ENCODE measurements at places on chromosomes 4 and X.

DNA sequence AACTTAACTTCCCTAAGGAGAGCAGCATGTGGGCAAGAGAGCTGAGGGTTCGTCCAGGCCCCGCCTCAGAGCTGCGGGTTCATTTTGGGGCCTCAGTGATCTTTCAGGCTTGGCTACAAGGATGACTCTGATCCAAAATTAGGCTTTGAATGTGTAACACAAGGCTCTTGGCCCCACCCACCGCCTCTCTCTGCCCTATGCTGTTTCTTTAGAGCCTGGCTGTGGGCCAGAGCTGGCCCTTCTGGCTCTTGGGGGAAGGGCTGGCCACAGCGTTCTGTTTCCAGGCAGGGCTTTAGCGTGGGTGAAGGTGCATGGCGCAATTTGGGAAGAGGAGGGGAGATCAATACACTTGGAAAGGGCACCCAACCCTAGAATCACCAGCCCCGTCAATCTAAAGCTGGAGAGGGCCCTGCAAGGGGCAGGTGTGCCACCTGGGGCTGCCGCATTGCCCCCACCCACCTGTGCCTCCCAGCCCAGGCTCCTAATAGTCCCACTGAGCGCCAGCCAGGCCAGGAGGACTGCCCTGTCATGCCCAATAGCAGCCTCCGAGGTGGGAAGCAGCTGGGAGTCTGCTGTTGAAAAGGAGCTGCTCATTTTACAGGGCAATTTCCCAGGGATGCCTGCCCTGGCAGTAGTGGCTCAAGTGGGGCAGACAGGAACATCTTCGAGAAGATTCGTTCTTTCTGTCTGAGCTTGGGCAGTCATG is 84.5 kb upstream of the MAML3 start:
- DNase-seq = peak; percentile 53

- DNase-seq = no peak
Measured at GRCh38 chrX:7077241-7078230, 70.0 kb upstream of the STS start.

GRCh38 chr4:82758701-82759685 is 39.6 kb downstream of the SCD5 start:
- DNase-seq = peak; percentile 56

DNA sequence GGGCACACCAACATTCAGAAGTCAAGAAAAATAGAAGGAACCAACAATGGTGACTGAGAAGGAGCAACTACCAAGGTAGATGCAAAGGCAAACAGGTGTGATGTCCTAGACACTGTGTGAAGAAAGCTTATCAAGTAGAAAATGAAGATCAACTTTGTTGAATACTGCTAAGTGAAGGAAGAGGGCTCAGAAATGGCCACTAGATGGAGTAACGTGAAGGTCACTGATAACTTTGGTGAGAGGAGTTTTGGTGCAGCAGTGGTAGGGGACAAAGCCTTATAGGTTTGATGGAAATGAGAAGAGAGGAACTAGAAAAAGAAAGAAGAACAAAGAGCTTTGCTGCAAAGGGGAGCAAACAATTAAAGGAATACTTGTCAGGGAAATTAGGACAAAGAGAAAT is 23.5 kb downstream of the OTC start:
- no peak for DNase-seq

- DNase-seq = no peak
Measured at GRCh38 chr4:46954643-46955042, 38.7 kb downstream of the GABRA4 start.

GRCh38 chr4:108263057-108263456 is 94.3 kb upstream of the LEF1 start:
- no peak for DNase-seq

GRCh38 chrX:123773258-123773988 is 40.6 kb upstream of the THOC2 start:
- DNase-seq = no peak

DNA sequence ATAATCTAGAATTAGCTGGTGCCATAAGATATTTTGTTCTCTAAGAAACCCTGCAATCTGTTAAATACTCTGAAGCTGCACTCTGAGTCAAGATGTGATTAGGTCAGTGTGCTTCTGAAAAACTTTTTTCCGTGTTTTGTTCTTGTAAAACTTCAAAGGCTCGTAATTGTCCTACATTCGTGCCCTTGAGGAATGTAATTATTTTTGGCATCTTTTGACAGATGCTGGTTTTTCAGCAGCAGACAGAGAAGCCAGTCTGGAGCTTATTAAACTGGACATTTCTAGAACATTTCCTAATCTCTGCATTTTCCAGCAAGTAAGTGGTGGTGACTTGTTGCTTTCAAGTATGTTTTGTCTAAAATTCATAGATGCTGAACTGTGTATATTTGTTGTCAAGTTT is 36.8 kb upstream of the TADA2B start:
- no peak for DNase-seq

- DNase-seq = no peak
Measured at GRCh38 chr4:183081116-183081469, 18.0 kb upstream of the WWC2 start.

DNA sequence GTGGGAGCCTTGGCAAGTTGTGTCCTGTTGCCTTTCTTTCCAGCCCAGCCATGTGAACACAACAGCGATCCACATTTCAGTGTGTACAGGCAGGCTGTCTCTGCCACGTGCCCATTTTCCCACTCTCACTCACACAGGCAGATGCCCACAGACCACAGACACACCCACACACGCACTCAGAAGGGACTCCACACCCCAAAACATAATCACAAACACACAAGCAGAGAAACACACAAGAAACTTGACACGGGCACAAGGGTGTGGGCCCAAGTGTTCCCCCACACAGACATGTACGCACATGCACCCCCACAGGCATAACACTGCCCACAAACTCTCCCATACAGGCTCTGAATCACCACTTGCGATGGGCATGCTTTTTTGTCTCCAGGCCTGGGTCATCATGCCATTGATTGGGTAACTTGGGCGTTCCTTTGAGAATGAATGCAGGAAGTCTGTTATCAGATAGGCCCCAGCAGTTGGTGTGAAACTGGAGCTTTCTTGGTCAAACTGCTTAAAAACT is 84.3 kb downstream of the NBDY start:
- no peak for DNase-seq

- no peak for DNase-seq
Measured at GRCh38 chr4:3461515-3462291, 1.4 kb upstream of the DOK7 start.

GRCh38 chr4:13601848-13602247 is 25.7 kb downstream of the BOD1L1 start:
- DNase-seq = no peak

DNA sequence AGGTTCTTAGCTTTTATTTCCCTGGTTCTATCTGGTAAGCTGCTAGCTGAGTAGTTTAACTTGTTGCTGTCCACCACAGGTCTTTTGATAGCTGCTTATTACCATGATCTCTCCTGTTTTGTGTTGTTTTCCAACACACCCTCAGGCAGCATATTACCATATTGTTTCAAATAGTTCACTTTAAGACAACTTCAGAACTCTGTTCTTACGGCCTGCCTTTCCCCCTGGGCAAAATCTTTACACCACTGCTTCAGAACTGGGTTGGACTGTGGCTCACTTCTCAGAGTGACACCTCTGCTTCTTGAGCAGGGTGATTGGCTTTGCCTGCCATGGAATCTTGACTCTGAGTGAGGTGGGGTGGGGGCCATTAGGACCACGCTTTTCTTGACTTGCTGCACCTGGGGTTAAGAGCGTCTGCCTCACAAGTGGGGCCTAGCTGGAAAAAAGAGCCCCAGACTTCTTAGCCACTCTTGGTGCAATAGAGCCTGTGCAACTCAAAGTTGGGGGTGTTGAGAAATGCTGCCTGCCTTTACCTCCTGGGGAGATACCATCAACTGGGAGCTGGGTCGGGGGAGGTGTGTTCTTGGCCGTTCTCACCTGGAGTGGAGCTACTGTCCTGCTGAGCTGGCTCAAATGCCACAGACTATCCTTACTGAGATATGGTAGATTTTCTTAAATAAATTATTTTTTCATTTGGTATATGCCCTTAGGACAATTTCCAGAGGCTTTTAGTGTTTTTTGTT is 23.4 kb downstream of the USP9X start:
- no peak for DNase-seq

GRCh38 chr4:5100336-5100735 is 49.1 kb downstream of the STK32B start:
- no peak for DNase-seq

- no peak for DNase-seq
Measured at GRCh38 chrX:3738509-3738908, 25.1 kb upstream of the PRKX start.

- no peak for DNase-seq
Measured at GRCh38 chr4:985123-985830, 1.6 kb upstream of the IDUA start.

GRCh38 chrX:119238557-119238956 is 2.5 kb downstream of the PGRMC1 start:
- DNase-seq = no peak

DNA sequence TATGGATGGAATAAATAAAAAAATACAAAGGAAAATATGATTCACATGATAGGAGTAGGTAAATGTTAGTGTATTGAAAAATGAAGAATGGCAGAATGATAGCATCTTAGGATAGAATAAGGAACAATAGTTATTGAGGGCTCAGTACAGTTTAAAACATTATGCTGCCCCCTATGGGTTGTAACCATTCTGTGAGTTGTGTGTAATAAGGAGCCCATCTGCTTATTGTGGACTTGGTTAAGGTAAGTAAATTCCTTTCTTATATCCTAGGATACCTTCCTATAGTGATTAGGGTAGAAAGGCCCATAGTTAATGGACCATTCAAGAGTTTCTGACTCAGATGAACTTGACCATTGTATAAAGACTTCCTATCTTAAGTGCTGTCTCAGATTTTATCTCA is 195.8 kb downstream of the PDHA2 start:
- DNase-seq = no peak

GRCh38 chrX:68571610-68572311 is 72.9 kb downstream of the YIPF6 start:
- DNase-seq = no peak

GRCh38 chr4:181643466-181643865 is 599.7 kb upstream of the TENM3 start:
- no peak for DNase-seq

DNA sequence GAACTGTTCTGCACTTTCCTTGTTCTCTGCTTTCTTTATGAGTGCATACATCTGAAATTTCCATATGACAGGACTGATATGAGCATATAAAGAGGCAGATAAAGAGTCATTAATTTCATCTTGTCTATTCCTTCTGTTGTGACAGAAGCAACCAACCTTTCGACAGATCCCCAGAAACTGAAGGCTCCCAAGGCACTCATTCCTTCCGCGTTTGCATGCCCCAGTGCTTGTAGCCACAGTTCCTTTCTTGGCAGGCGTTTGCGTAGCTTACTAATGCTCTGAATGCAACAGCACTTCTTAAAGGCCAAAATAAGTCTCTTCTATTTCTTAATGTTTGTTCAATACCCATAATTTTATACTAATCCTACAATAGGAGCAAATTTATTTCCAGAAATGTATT is 94.0 kb upstream of the TBL1X start:
- DNase-seq = no peak

Data from hypothalamus (tissue), 51 donors.